ENCODE measurements at places on chromosomes 1 and 21.

DNA sequence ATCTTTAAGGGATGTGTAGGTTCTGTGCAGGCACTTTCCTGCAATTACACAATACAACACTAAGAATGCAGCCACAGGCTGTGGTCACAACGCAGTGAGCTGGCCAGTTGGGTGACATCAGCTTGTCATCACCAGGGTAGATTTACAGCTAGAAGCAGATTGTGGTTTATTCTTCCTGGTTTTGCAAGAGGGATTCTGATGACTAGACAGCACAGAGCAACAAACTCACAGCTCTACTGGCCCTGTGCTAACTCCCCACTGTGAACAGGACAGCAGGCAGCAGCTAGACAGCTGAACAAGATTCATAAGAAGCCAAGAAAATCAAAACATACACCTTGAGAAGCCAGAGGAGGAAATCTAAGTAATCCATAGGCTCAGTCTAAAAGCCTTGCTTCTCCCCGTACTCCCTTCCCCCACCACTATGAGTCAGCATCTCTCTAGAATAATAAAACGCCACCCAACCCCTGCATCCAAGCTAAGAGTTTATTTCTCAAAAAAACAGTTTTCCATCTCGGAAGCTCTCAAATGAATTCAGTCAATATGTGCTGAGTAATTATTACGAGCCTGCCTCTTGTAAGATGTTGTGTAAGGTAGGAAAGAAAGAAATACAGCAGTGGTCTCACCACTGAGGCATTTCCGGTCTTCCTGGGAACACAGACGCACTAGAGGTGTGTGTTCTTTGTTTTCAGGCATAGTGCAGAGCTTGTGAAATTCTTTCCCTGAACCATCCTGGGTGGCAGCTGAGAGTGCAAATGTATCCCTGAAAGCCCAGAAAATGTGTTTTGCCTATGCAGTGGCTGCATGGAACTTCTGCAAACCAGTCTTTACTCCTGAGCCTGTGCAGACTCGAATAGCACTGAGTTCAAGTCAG, 162.8 kb downstream of the NTPCR start:
- peak; percentile 46 for DNase-seq

- DNase-seq, result no peak
Measured at GRCh38 chr1:19910650-19911049, 12.8 kb downstream of the PLA2G2E start.

DNA sequence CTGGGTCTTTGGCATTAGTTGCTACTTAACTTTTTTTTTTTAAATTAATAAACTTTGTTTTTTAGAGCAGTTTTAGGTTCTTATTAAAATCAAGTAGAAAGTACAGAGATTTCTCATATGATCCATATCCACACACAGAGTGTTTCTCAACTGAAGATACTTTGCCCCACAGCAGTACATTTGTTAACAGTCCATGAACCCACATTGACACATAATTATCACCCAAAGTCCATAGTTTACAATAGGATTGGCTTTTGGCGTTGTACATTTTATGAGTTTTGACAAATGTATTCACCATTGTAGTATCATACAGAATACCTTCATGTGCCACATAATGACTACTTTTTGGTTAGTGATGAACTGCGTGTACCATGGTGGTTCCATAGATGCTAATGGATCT, 106.8 kb downstream of the ADGRL2 start:
- no peak for DNase-seq

- no peak for DNase-seq
Measured at GRCh38 chr1:181101581-181102226, 13.2 kb downstream of the IER5 start.

DNA sequence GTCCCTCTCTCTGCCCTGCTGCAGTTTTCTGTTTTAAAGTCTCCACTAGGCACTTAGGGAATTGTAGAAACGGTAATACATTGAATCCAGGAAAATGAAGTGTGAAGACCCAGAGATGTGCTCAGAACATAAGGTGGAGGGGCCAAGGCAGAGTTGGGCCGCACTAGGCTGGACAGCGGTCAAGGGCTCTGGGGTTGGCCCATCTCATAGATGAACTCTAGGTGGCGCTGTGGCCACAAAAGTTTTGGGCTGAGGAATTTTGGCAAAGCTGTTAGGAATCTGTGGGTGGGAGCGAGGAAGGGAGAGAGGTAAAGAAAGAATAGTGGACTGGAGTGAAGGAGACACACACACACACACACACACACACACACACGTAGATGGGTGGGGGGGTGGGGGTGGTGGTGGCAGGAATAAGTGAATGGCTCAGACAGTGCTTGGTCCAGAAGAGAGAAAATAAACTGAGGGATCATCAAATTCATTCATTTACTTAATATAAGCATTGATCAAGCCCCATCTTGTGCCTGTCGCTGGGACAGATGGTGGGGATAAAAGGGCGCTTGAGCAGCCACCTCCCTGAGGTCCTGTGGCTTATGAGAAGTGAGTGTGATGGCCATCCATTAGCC, 258.5 kb downstream of the TRABD2B start:
- no peak for DNase-seq

DNA sequence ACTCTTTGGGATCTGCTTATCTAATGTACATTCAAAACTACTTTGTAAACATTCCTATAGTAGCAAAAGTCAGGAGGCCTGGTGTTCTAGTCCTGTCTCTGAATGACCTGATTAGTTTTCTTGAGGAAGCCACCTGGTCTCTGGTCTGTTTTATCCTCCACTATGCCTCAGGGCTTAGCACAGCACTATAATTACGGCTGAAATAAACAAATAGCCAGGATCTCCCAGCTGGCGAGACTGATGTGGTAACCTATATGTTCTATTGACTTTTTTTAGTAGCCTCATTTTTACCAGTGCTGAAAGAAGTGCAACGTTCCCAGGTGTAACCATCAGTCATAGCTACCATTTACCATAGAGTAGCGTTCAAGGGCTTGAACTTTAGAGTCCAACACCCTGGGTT, 24.2 kb upstream of the RPL11 start:
- no peak for DNase-seq

DNA sequence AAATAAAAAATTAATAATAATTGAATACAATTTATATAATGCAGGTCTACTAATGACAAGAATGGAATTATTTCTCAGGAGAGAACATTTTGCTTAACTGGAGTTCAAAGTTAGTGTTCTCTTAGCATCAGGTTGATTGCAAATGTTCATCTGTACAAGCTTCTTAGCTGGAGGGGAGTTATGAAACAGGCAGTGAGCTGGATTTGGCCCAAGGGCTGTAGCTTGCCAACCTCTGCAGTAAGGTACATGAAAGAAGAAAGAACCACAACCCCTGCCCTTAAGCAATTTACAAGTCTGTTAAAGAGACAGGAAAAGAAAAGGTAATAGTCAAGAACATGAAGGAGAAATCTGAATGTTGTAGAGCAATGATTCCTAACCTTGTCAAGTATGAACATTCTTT, 17.0 kb downstream of the LPGAT1 start:
- no peak for DNase-seq

GRCh38 chr1:30427545-30427944, 295.8 kb downstream of the MATN1 start:
- DNase-seq, result no peak

DNA sequence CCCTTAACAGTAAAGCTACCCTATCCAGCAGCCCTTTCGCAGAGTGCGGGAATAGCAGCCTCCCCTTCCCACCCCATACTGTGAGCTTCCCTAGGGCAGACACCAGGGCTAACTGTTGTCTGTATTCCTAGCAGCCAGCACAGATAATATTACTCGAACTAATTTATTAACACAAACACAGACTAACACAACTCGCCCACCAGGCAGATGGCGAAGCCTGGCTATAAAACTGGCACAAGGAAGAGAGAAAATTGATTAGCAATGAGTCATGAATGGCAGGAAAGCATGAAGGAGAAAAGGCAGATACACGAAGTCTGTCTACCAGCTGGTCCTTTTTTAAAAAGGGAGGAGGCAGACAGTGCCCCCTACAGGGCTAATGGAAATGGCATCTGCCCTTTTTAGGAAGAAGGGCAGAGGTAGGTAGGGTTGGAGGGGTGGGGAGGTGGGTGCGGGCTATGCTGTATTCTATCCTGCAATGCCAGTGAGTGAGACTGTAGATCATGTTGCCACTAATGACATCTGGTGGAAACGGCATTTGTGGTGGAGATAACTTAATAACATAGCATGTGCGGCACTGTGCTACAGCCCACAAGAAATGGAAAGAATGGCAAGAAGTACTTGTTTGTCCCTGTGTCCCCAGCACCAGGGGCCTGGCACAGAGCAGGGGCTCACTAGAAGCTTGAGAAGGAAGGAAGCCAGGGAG, 30.6 kb upstream of the CTPS1 start:
- peak; percentile 79 for DNase-seq

DNA sequence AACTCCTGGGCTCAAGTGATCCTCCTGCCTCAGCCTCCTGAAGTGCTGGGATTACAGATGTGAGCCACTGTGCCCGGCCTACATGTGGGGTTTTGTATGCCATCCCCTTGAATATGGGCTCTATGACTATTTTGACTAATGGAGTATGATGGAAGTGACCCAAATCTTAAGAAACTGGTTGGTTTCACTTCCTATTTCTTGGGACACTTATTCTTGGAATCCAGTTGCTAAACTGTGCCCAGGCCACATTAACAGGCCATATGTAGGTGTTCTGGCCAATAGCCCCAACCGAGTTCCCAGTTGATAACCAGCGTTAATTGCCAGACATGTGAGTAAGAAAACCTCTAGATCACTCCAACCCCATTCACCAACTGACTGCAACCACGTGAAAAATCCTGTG, 36.3 kb upstream of the CLIC4 start:
- no peak for DNase-seq

Data from activated naive CD4-positive, alpha-beta T cell treated with anti-CD3 and anti-CD28 coated beads, Interleukin-2, amount 10 ng/mL, durations not matched to agents 7 days and 5 days (primary cell).